ENCODE measurements at places on chromosomes 4 and X.

DNA sequence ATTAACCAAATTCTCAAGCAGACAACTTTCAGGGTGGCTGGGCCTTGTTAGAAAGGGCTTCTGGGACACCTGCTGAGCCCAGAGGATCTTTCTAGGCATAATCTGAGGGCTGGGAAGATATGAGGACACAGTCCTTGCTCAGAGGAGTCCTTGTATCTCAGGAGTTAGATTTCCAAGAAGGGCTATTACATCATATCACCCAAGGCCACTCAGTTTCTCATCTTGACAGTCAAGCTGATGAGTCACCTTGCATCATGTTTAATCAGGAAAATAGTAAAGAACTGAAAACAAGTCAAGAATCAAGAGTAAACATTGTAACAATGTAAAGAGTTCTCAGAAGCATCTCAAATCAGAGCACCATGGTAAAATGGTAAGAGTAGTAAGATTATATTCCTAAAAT is 4.0 kb downstream of the PCYT1B start:
- DNase-seq = no peak

- DNase-seq = no peak
Measured at GRCh38 chr4:93157986-93158385, 670.6 kb upstream of the ATOH1 start.

DNA sequence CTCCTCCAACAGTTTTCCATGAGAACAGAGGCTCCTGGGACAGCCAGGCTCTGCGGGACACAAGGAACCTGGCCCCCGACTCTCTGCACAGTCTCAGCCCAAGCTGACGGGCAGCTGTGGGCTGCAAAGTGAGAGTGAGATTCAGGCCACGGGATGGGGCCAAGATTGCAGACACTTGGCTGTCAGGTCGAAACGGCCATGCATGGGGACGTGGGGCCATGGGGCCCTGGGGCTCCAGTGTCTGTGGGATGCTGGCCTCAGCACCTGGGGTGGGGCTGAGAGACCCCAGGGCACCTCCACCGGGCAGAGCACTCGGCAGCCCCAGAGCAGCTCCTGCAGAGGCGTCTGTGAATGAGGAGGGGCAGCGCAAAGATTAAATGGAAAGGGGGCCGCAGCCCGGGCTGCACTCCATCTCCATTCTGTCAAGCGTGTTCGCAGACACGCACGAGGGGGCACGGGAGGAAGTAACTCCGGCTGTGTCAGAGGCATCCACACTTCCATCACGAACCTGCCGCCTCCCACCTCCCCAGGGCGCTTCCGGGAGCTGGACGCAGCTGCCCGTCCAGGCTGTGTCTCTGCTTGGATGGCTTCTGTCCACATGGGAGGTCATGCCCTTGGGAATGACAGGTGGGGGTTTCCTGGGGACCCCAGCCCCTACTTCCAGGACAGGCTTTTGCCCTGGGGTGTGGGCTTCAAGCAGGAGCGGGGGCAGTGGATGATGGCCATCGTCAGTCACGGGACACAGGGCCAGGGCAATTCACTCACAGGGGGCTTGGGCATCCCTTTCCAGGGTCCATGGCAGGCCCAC is 82.8 kb upstream of the NKX1-1 start:
- no peak for DNase-seq

GRCh38 chrX:55452833-55453124 is 852 bp downstream of the MAGEH1 start:
- DNase-seq = no peak

- no peak for DNase-seq
Measured at GRCh38 chrX:115988825-115989224, 181.7 kb upstream of the AGTR2 start.

- DNase-seq = no peak
Measured at GRCh38 chrX:30283456-30284200, 25.6 kb downstream of the NR0B1 start.

DNA sequence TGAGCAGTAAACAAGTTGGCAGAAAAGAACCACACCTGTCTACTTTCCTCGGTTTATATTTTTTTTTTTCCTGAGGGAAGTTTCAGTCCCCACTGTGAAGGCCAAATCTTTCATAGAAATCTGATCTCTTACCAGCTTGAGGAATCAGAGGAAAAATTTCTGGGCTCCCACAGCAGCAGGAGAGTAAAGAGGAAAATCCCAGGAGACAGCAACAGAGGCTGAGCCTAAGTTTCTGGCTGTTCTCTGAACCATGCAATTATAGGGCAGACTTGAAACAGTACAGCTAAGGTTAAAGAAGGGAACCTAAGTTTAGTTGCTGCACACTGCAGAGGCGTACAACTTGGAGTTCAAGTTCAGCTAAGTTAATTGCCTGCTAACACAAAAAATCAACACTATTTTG is 1090.9 kb upstream of the INTU start:
- DNase-seq = peak; percentile 14

DNA sequence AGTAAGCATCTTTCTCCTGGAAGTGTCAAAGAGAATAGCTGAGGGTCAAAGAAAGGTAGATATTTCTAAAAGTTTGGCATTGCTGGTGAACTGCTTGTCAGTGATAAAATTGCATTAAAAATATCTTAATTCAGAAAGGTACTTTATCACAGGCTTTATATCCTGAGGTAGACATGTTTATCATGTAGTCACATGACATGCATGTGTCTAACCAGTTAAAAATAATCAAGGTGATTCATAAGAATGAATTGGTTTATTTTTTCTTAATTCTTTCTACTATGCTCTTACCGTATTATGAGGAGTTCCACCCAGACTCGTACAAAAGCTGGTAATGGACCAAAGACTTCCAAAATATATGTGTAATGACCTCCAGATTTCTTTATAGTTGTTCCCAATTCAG is 6.1 kb downstream of the SLC7A11 start:
- no peak for DNase-seq

DNA sequence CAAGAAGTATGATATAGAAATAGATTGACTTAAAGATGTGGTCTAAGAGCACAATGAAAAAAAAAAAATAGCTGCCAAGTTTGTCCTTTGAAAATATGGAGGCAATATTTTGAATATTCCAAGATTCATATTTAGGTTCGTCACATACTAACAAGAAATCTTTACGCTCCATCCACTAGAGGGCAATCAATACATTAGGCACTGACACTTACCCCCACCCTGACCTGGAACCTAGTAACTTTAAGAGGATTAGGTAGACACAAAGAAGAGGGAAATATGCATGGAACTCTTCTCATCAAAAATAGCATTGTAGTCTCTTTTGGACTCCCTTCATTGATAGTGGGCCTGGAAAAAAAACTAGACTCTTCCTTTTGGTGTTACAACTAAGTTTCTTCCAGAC is 1108.1 kb downstream of the PCDH19 start:
- DNase-seq = peak; percentile 53

- DNase-seq = no peak
Measured at GRCh38 chr4:90183254-90183653, 56.1 kb downstream of the CCSER1 start.

DNA sequence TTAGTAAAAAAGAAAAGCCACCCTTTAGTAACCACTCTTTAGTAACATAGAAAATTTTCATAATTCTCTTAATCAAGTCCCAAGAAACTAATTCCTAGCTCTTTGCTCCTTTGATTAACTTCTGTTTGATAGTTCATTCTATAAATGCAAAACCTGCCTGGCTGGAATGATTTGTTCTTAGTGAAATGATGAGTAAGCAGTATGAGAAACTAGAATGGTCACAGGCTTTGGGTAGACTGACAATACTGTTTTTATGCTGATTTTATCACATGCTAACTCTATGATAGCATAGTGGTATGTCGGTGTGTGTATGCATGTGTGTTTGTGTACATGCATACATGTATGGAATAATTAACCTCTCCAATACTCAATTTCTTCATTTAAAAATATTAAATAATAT is 81.2 kb downstream of the SYTL5 start:
- DNase-seq = no peak

GRCh38 chr4:164337219-164337944 is 416.5 kb upstream of the SMIM31 start:
- DNase-seq = no peak

DNA sequence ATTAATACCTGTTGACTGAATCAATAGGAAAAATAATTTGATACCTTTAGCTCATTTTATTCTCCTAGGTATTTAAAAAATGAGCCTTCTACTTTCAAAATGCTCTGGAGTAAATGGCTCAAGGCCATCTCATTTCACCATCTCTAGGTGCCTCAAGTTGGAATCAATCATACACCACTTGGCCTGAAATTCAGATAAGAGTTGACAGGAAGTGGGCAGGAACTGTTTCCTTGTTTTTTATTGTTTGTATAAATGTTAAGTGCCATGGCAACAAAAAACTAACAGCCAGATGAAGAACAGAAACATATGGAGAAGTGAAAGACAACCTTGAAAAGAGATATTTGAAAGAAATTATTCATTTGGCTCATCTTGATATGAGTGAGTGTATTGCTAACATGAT is 12.4 kb downstream of the LIMCH1 start:
- DNase-seq = no peak

GRCh38 chrX:97531825-97532224 is 648.1 kb downstream of the RPA4 start:
- no peak for DNase-seq

GRCh38 chr4:16082426-16083240 is 1.2 kb downstream of the PROM1 start:
- no peak for DNase-seq

GRCh38 chr4:184473499-184474262 is 669 bp downstream of the IRF2 start:
- no peak for DNase-seq

DNA sequence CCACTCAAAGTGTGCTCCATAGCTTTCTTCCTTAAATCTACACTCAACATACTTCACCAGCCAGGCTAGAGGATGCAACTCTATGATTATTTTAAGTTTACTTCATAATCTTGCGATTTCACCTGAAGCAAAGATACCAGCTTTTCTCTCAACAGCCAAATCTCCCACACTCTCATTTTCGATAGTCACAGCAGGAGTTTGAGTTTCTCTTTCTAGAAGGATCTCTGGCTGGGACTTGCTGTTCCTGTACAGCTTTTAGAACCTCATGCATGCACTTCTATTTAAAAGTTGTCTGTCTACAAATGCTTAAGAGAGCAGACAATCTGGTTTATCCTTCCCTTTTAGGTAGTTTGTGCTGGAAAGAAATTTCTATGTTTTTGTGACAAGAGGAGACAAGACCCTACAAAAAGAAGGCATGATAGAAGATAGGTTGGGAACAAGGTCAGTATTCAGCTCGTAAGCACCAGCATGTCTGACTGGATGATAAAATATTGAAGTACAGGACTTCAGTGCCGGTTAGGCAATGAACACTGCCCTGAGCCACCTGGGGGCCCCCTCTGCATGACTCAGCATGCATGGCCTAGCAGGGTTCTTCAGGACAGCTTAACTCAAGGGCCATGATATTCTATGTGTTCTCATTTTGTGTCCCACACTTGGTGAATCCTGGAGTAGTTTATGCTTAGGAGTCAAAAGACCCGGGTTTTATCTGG is 65.6 kb downstream of the ATXN3L start:
- peak; percentile 9 for DNase-seq

GRCh38 chr4:6852582-6852981 is 57.0 kb upstream of the TBC1D14 start:
- peak; percentile 68 for DNase-seq

GRCh38 chrX:13876652-13877051 is 59.8 kb upstream of the GPM6B start:
- DNase-seq = no peak

GRCh38 chr4:83036991-83037665 is 2.1 kb downstream of the COPS4 start:
- no peak for DNase-seq

- DNase-seq = no peak
Measured at GRCh38 chrX:153520287-153520917, 3.0 kb downstream of the ATP2B3 start.

GRCh38 chrX:142249721-142250120 is 44.6 kb upstream of the MAGEC2 start:
- no peak for DNase-seq

- DNase-seq = no peak
Measured at GRCh38 chr4:188175288-188175687, 36.0 kb downstream of the TRIML1 start.

GRCh38 chr4:173165706-173166105 is 2.9 kb upstream of the GALNT7 start:
- DNase-seq = no peak

DNA sequence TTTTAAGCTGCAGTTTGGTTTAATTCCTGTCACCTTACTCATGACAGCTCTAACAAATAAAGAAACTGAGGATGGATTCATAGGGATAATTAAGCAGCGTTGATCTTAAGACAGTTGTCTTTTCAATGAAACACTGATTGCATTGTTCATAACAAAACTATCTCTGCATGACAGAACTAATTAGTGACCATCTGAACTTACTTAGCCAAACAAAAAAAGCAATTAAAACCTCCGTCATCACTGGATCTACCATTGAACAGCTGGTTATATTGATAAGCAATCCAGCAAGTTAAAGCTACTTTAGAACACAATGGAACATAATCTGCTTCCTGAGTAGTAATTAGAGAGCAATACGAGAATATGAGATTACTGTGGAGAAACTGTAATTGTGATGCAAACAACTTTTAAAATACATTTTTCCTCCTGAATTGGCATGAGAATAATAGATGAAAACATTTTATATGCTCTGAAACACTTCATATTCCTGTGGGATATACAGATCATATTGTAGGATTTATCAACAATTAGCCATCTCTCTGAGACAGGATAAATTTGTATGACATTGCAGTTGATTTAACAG is 2576.8 kb downstream of the PCDH7 start:
- DNase-seq = peak; percentile 9

DNA sequence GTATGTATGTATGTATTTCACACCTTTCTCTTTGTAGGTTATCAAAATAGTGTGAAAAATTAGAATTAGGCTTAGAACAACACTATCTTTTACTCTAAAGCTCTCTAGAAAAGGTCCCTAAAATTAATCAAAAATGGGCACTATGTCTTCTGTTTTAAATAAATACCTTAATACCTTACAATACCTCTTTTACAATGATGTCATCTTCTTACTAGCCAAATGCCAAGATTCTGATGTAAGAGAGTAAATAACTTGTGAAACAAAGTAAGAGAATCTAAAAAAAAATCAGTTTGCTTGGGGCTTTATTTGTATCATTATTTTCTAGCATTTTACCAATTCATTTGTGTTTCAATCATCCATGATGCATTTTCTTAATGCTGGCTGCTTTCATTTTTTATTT is 402.2 kb upstream of the MAGEB2 start:
- DNase-seq = no peak

GRCh38 chrX:97602465-97603258 is 719.0 kb downstream of the RPA4 start:
- no peak for DNase-seq

DNA sequence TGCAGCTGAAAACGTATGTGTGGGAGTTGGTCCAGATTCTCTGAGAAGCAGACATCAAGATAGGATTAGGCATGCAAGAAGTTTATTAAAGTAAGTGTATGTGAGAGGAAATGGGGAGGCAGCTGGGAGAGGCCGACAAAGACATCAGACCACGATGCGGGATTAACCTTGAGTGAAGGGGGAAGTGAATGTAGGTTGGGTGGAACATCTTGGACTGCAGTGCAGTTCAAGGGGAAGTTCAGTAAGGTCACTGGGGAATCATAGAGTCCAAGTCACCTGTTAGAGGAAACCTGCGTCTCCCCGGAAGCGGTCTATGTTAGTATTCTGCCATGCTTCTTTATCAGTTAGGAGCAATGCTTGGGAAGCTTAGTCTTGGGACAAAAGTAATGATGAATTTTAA is 22.0 kb downstream of the CXCL8 start:
- no peak for DNase-seq
